ENCODE measurements at places on chromosomes 4 and X.

- DNase-seq = peak; percentile 59
These were observed 446.9 kb downstream of the GRXCR1 start for GRCh38 chr4:43339435-43339834.

DNA sequence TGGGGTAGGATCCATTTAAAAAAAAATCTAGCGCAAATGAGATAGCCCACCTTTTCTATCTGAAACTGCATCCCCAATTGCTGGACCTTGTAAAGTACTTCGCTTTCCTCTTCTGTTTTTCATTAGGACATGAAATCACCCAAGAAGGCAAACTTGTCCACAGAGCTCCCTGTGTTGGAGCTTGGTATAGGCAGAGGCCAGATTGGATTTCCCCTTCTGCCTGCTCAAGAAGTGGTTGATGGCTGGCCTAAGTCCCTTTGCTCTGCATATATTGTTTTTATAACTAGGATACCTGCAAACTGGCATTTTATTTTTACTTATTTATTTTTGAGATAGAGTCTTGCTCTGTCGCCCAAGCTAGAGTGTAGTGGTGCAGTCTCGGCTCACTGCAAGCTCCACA lies 28.4 kb downstream of the RNF4 start:
- DNase-seq = no peak

- DNase-seq = no peak
These were observed 388.7 kb downstream of the FAT4 start for GRCh38 chr4:125703443-125703842.

DNA sequence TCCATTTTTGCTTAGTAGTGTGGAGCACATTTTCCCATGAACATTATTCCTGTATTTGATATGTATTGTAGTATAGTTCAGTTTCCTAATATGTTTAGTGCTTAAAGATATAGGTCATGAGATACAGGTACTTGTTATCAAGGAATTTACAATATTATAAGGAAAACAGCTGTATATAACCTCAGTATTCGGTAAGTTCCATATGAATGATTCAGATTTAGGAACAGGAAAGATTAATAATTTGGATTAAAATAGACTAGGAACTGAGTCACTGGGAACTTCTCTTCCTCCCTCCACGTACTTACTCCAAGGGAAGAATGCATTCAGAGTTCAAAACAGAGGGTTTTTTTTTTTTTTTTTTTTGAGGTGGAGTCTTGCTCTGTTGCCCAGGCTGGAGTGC lies 20.0 kb downstream of the DIAPH2 start:
- no peak for DNase-seq

DNA sequence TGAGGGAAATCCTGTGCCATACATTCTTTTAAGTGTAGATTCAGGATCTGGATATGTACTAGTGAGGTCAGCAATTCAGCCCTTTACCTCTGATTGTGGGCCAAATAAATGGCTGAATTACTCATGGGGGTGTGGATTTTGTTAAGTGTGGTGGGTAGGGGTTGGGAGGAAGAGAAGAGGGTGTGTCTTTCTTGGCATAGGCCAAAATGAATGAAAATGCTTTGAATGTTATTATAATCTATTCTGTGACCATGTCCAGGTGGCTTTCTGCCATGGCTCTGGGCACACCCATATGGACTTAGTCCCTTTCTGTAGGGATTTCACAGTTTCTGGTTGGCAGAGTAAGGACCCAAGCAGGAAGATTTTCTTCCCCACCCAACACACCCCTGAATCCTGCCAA lies 244.3 kb downstream of the CBR4 start:
- DNase-seq = no peak

DNA sequence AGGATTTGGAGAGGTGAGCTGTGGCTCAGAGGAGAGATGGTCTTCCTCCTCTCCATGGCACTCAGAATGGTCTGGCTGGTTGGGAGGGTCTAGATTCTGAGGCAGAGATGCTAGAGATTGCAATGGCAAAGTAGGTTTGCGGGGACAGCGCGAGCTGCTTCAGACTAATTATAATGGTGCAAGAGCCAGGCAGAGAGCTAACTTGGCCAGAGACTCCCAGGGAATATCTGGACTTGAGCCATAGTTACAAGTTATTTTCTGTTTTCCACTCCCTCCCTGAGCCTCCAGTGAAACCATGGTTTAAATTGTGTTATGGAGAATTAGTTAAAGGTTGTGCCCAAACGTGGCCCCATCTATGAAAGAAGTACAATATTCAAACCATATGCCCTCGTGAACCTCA lies 44.7 kb upstream of the ELF2 start:
- no peak for DNase-seq

DNA sequence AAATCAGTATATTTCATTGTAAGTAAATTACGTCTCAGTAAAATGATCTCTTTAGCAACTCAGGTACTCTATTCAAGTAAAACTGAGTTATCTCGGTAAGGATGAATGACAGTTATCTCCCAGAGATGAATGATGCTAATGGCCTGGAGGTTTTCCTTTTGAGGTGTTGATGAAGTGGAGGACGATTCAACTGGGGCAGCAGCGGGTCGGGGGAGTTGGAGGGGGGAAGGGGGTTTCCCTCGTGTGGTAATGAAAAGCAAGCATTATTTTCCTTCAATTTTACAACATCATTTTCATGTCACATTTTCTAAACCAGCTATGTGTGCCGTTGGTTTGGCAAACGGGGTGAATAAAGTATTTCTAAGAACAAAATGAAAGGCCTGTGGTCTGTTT lies 92.4 kb upstream of the ATXN3L start:
- no peak for DNase-seq

DNA sequence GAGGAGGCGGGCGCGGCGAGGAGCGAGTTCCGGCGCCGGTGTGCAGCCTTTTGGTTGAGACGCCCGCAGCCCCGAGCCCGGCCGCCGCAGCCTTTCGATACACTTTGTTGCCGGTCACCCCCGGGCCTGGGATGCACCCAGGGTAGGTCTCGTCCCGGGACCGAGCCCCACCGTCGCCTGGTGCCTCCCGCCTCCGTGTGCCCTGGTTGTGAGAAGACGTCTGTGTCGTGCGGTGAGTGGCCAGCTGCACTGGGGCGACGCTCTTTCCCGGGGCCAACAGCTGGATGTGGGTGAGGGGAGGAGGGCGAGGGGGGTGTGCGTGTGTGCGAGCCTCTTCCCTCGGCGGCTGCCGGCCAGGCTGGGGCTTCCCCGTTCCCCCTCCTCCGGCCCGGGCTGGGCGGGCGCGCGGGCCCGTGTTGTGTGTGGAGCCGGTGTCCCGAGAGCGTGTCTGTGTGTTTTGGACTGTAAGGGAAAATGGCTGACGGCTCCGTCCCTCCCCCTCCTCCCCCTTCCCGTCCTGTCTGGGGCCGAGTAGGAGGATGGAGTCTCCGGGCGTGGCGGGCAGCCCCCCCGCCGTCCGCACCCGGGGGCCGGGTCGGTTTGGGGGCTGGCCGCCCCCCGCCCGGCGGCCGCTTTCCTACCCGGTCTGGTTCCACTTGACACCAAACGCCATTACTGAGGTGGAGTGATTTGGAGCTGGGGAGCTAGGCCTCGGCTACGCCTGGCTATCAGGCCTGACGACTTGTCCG lies 807 bp downstream of the USP9X start:
- DNase-seq = no peak

GRCh38 chr4:7526491-7526890 lies 91.8 kb upstream of the PSAPL1 start:
- DNase-seq = no peak

- DNase-seq = no peak
These were observed 103.7 kb upstream of the MAML3 start for GRCh38 chr4:140257461-140258305.

GRCh38 chrX:5559386-5559785 lies 669.3 kb downstream of the NLGN4X start:
- no peak for DNase-seq

DNA sequence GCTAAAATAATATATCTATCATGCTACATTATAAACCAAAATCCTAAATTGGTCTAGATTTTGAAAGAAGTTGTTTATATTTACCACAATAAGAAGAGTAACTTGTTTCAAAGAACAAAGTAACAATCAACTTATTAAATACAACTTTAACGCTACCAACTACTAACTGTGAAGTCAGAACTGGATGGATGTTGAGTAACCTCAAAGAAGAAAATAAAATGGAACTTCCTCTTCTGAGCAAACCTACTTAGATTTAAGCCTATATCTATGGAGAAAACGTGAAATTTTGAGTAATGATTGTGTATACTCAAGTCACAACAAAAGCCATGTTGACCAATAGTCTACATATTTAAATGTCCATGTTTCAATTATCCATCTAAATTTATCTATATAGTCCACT lies 25.7 kb downstream of the SH3RF1 start:
- no peak for DNase-seq

Measured in kidney epithelial cell (primary cell).